Epithelial cell of esophagus (primary cell): ENCODE measurements at places on chromosomes 11 and 22.

GRCh38 chr11:119874660-119875238, 145.7 kb upstream of the NECTIN1 start:
- no peak for DNase-seq

DNA sequence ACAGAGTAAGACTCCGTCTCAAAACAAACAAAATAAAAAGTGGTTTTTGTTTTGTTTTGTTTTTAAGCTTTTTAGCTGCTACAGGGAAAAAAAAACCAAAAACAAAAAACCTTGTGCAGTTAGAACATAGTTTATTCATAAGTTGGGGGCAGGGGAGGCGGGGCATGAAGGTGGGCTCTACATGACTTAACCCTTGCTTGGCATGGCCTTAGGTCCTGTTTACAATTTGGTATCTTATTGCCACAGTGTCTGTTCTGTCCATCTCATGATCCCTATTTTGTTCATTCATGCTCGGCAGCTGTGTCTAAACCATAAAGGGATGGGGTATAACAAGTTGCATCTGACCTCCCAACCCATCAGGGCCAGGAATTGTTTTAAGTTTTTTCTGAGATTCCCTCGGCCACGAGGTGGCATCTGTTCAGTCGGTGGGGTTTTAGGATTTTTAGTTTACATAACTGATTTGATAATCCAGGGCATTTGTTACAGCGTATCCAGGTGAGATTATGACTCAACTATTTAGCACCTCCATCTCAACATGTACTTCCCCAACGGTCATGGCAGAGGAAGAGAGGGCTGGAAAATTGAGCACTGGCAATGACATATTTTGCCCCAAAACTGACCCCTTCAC, 6.9 kb downstream of the AP5B1 start:
- DNase-seq: peak; percentile 45

- peak; percentile 38 for DNase-seq
Observed at GRCh38 chr11:27700351-27701301, at the start of gene BDNF. Gene BDNF, minus strand, starts transcription at chr11:27700455. Its CDS starts 41,891 bp downstream, at chr11:27658564.

- DNase-seq: no peak
Observed at GRCh38 chr11:44162662-44163061, 67.2 kb downstream of the EXT2 start.

DNA sequence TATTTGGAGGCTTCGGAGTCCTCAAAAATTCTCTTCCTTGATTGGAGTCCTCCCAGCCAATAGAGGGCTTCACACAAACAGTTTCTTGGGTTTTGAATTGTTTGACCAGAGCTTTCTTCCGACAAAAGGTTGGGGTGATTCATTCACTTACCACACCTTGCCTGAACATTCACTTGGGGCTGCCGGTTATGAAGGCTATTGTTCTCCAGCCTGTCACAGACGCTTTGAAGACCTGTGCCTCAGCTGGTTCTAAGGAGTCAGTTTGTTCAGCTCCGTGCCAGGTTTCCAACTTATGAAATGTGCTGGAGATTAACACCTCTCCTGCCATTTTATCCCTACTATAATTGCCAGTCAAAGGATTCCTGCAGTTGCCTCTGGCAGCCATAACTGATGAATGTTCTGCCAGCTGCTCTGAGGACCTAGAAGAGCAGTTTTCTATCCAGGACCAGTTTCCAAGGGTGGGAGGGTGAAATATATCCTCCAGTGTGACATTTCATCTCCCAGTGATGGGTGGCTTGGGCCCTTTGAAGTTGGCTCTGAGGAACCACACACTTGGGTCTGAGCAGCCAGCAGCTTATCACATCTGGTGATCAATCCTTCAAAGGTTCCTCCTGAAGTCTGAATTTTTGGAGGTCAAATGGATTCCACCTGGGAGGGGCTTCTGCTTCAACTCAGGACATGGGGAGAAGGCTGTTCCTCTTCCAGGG, 31.4 kb downstream of the LIMK2 start:
- DNase-seq: peak; percentile 95

DNA sequence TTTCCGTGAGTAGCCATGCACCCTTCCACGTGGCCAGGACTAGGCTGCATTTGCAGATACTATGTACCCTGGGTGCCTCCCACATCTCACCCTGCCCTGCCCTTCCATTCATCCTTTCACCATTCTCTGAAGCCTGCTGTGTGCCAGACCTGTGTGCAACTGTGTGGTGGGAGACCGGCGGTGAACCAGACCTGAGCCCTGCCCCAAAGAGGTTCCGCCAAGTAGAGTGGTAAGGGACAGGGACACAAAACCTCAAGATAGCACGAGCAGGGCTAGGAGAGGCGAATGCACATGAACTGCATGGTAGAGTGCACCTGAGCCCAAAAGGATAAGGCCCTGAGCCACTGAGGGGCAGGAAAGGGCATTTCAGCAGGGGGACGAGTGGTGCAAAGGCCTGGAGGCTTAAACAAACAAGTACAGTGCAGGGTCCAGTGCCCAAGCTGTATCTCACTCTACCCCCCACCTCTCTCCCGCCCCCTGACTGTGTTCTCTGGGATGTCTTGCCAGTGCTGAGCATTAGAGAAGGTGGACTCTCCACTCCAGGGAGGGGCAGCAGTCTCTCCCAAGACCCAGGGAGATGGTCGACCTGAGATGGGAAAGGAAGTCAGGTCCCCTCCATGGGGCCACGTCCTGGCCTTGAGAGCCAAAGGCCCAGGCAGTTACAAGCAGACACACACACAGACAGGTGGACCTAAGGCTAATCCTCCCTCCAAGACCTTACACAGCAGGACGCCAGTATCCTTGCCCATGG, 14.1 kb upstream of the ARAP1 start:
- DNase-seq: no peak

DNA sequence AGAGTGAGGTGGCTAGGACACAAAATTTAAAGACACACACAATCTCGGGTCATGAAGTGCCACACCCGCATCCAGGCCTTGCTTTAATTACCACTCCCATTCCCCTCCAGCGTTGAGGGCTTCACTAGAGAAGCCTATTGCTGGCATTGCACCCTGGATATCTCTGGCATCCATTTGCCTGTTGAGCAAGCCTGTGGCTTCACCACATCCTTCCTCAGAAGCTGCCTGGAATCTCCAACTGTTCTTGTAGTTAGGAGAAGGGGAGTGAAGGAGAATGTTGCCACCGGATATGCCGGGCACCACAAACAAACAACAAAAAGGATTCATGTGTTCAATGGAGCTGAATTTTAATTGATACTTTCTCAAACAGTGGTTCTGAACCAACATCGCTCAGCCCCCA, 34.4 kb upstream of the RCN1 start:
- DNase-seq: no peak

DNA sequence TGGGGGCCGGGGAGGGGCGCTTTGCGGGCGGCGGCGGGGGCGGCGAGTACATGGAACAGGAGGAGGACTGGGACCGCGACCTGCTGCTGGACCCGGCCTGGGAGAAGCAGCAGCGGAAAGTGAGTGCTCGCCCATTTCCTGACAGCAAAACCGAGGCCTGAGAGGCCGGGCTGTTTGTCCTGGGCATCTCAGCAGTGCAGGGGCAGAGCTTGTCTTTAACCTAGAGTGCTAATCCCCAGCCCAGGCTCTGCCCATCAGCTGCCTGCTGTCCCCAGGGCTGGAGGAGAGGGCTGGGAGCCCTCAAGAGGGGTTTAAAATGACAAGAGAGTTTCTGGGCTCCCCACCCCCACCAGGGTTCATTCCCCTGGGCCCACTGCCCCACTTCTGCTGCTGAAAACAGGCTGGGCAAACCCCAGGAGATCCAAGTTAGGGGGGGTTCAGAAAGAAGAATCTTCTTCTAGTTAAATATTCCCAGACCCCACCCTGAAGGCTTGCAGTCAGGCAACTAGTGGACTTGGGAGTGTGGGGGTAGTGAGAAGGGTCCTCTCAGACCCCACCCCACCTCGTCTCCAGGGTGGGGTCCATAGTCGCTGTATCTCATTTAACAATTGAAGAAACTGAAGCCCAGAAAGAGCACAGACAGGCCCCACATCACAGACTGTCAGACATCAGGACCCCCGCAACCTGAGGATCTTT, 411 bp downstream of the ACTN3 start:
- DNase-seq: no peak

DNA sequence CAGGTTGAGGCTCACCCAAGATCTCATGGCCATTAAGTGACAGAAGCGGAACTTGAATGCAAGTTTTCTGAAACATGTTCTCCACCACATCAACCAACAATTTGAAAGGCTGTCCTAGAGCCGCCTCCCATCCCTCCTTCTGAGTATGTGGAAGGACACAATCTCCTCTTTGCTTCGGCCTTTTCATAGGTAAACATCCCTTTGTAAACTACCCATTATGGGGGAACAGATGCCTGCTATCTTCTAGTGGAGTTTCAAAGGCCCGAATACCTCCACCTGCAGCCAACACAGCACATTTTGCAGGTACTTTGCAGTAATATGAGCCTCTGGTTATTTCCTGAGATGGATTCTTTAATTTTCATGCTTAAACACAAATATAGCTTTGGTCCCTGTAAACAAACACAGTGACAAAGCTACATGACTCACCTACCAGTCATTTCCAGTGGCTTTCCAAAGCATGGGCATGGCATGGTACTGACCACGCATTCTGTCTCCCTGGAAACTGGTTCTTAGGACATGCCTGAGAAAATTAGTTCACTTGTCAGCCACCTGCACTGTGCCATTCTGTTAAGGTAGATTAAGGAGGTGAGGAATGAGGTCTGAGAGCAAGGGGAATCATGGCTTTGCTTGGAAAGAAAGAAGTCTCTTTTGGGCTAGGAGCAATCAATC, 60.2 kb downstream of the EHF start:
- DNase-seq: peak; percentile 87

GRCh38 chr22:50620593-50621355, 7.2 kb downstream of the ARSA start:
- no peak for DNase-seq

DNA sequence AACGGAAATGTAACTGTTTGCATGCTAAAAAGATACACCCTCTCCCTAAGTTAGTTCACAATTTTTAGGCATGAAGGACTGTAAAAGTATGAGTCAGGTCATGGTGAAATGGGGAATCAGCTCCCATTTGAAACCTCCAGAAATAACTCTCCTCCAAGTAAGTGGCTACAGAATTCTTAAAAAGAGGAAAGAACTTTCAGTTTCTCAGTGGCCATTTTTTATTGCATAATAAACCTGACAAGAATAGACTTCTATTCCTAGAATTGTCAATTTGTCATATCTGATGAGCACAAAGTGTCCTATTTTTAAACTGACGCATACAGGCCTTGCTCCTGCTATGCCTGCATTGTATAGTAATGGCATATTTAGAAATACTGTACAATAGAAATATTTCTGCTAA, 612.2 kb downstream of the CNTN5 start:
- DNase-seq: no peak
